Placental pericyte (primary cell): ENCODE measurements at places on chromosomes 5 and 9. TPM values are rescaled to one million over a fixed set of nuclear protein-coding genes. Genes with fewer than 3 reads are reported as not detected.

Gene TAF11L5
- total RNA-seq: not detected in 2 replicates

Gene ARID3C
- total RNA-seq: 0.22 TPM in 1 of 2 replicates, not detected in the other

Gene MLANA
- not detected in 2 replicates for total RNA-seq

Gene IGFBPL1
- 0.43 TPM in 1 of 2 replicates, not detected in the other for total RNA-seq

Gene OR1J2
- total RNA-seq: not detected in 2 replicates

Gene TSPAN17
- total RNA-seq: 36.8 and 42.1 TPM in 2 replicates

Gene DELE1
- total RNA-seq: 46.6 and 49.2 TPM in 2 replicates

Gene MARCOL
- total RNA-seq: not detected in 2 replicates

Gene CNTNAP3B
- total RNA-seq: under 0.01 and 0.57 TPM in 2 replicates

Gene UBE2QL1
- total RNA-seq: not detected in 2 replicates

Gene RNF180
- 1.0 and 1.3 TPM in 2 replicates for total RNA-seq

Gene SHOC1
- total RNA-seq: under 0.01 and 0.14 TPM in 2 replicates

Gene TMEM215
- total RNA-seq: not detected in 2 replicates

Gene ERAP2
- 16.8 and 37.2 TPM in 2 replicates for total RNA-seq

Gene KLF9
- total RNA-seq: 39.2 and 51.2 TPM in 2 replicates

Gene TMEM232
- 0.72 and 2.6 TPM in 2 replicates for total RNA-seq

Gene ERMP1
- 23.3 and 25.8 TPM in 2 replicates for total RNA-seq

Gene RANBP3L
- under 0.01 TPM in 1 of 2 replicates, not detected in the other for total RNA-seq

Gene NUDT12
- total RNA-seq: 2.6 and 7.4 TPM in 2 replicates

Gene ARHGEF37
- 0.44 and 1.0 TPM in 2 replicates for total RNA-seq

Gene F2RL2
- 6.6 and 7.7 TPM in 2 replicates for total RNA-seq

Gene NME5
- total RNA-seq: not detected in 2 replicates

Gene ARL14EPL
- total RNA-seq: not detected in 2 replicates

Gene CDKN2A
- 16.9 and 18.5 TPM in 2 replicates for total RNA-seq

Gene ZDHHC21
- 10.1 and 12.7 TPM in 2 replicates for total RNA-seq

Gene CCNI2
- not detected in 2 replicates for total RNA-seq

Gene ANKRD18B
- 1.1 and 4.9 TPM in 2 replicates for total RNA-seq

Gene LCN9
- total RNA-seq: not detected in 2 replicates

Gene IL33
- 67.2 and 175 TPM in 2 replicates for total RNA-seq

Gene IRGM
- total RNA-seq: 0.57 TPM in 1 of 2 replicates, not detected in the other

Gene SLC36A2
- not detected in 2 replicates for total RNA-seq

Gene MEIKIN
- total RNA-seq: not detected in 2 replicates

Gene CDC20B
- not detected in 2 replicates for total RNA-seq

Gene AQP7
- 0.44 TPM in 1 of 2 replicates, not detected in the other for total RNA-seq

Gene ANKRD31
- total RNA-seq: under 0.01 TPM in 2 replicates

Gene CYSRT1
- total RNA-seq: 0.14 and 0.66 TPM in 2 replicates

Gene LRRC26
- total RNA-seq: not detected in 2 replicates

Gene CDH12
- not detected in 2 replicates for total RNA-seq

Gene TTC23L
- total RNA-seq: not detected in 2 replicates

Gene GIN1
- total RNA-seq: 4.2 and 6.4 TPM in 2 replicates

Gene PCDHA8
- total RNA-seq: under 0.01 TPM in 1 of 2 replicates, not detected in the other
